DMS79 (cell line): ENCODE measurements at places on chromosomes 4 and X.

GRCh38 chr4:25984796-25985195 lies 70.8 kb downstream of the SMIM20 start:
- DNase-seq: no peak

DNA sequence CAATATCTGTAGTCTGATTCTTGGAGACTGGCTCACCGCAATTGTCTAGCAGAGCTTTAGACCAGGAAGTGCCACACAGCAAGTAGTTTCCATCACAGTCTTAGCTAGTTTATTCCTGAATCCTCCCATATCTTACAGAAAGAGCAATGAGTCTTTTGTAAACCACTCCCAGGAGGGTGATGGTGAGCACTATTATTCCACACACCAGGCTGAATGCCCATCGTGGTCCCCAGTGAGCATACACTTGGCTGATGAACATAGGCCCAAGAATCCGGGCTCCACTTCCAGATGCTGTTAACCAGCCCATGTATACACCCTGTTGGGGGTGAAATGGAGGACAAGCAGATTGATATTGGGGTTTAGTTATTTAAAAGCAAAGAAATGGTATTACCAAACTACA lies 39.8 kb downstream of the PLK4 start:
- no peak for DNase-seq

DNA sequence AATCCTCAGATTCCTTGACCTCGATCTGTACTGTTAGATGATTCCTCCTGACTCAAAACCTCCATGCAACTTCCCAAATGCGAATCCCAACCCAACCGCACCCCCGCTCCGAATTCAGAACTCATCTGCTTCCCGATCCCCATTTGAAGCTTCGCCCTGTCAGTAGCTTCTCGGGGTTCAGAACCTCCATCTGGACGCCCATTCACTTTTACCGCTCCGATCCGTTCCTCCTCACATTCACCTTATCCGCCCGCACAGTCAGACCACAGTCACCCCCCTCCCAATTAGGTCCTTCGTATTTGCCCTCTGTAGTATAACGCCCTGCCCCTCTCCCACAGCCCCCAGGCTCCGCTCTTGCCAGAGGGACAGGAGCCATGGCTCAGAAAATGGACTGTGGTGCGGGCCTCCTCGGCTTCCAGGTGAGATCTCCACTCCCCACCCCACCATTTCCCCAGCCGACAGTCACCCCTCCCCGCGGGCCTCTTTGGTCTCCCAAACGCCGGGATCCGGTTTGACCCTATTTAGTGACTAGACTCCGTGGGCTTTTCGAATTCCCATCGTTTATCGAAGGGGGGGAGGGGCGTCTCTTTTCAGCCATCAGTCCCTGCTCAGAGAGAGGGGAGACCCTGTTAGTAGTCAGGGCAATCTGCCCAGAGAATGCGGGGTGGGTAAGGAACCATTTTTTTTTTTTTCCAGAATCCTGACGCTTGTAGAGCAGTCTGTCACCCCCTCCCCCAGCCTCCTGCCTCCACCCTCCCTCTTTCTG lies 691 bp downstream of the MAGED1 start:
- DNase-seq: peak; percentile 0

DNA sequence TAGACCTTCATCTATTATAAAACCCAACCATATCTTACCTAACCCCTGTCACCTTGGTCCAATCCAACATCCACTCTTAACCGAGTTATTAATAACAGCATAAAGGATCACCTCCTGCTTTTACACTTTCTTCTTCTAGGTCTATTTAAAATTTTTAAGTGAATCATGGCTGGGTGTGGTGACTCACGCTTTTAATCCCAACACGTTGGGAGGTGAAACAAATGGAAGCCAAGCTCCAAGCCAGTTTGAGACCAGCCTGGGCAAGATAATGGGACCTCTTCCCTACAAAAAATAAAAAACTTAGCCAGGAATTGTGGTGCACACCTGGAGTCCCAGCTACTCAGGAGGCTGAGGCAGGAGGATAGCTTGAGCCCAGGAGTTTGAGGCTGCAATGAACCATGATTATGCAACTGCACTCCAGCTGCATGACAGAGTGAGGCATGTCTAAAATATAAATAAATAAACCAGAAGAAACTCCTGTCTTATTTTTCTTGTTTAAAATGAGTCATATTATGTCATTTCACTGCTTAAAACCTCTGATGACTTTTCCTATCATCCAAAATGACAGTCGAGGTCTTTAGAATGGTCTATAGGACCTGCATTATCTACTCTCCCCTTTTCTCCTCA lies 188.4 kb downstream of the GASK1B start:
- no peak for DNase-seq

DNA sequence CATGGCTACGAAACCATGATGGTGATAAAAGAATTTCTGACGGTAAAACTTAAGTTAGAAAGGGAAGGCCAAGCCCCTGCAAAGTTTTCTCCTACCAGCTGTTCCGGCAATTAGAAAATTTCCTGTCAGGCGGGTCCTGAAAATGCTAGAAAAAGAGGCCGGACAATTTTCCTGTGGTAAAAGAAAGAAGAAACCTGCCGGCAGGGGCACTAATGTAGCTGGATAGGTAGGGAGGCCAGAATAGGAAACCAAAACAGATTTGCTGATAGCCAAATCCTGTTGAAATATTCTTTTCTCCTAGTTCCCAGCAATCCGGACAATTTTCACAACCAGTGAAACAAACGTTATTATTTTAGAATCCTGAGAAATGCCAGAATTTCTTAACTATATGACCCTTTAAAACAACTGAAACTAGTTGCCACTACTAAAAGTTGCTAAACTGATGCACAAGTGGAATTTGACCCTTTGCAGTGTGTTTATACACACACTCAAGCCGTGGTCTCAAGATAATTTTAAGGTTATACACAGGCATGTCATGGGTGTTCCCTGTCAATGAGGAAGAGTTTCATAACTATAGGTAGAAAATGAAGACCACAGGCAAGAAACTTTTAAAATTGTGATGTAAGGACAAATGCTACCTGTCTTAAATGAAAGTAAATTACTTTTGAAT lies 47.7 kb downstream of the RPS6KA3 start:
- DNase-seq: no peak

GRCh38 chr4:54473798-54474197 lies 184.0 kb upstream of the KIT start:
- no peak for DNase-seq

GRCh38 chr4:166594326-166594946 lies 639.9 kb downstream of the SPOCK3 start:
- no peak for DNase-seq

- DNase-seq: no peak
These were observed 248.2 kb downstream of the PARM1 start for GRCh38 chr4:75180790-75181776.

GRCh38 chr4:27789773-27790172 lies 929.1 kb downstream of the STIM2 start:
- DNase-seq: no peak

DNA sequence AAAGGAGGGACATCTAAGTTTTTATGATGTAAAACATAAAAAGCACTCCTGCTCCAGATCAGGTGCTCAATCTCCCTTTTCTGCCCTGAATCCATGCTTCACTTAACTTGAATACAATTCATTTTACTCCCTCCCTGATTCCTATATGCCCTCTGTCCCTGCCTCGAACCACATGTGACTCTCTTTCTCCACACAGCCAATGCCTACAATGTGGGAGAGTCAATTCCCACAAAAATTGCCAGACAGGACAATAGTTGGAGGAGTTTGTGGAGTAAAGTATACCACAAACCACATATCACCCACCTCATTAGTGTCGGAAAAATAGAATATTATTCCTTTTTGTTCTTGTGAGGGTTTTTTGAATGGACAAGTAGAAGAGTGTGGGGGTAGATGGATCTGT lies 9.7 kb downstream of the AMMECR1 start:
- DNase-seq: no peak

DNA sequence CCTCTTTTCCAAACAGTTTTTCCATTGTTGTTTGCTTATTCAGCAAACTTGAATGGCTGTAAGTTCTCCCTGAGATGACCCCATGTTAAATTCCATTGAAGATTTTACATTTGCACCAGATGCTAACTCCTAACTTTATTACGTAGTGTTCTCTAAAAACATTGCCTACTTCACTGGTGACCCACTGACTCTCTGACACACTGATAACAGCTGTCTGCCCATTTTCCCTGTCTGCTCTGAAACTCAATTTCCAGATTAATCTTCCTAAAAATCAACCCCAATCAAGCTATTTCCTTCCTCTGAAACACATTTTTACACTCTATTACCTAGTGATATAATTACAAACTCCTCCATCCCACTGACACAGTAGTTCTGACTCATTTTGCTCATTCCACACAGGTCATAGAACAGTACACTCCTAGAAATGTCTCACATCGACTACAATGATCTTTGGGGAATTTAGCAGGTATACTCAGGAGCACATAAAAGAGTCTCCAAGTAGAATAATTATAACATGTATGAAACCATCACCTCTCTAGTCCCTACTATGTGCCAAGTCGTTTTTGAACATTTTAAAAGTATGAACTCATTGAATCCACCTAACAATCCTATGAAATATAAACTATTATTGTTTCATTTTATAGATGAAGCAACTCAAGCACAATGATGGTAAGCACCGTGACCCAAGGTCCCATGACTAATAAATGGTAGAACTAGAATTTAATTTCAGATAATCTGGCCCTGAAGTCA lies 210.9 kb downstream of the SLIT2 start:
- no peak for DNase-seq

DNA sequence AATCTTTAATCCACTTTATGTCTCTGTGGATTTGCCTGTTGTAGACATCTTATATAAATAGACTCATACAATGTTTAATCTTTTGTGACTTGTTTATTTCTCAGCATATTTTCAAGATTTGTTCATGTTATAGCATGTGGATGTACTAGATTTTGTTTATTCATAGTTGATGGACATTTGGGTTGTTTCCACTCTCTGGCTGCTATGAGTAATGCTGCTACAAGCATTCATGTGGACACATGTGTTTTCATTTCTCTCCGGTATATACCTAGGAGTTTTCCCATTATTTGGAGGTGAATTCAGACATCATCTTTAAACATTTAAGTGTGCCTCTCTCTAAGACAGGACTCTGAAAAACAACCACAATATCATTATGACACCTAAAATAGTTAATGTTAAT lies 2.3 kb downstream of the IKBKG start:
- DNase-seq: no peak

- no peak for DNase-seq
These were observed 388.7 kb downstream of the PCDH10 start for GRCh38 chr4:133537780-133538281.

- DNase-seq: no peak
These were observed 92.3 kb downstream of the UCHL1 start for GRCh38 chr4:41349021-41349420.

DNA sequence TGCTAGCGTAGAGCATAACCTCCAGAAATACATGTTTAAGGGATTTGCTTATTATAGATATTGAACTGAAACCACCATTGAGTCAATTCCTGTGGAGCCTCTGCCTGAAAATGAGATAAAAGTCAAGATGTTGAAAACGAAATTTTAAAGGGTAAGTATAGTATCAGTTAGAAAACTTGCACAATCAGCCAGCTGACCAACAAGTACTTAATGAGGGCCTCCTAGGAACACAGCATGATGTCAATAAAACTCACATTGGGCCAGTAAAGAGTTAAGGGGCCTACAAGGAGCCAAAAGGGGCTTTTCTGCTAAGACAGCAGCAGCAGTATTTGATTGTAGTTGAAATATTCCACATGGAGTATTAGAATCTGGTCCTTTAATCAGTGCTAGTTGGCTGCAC lies 314.1 kb upstream of the PPARGC1A start:
- no peak for DNase-seq

- peak; percentile 12 for DNase-seq
These were observed 1.3 kb downstream of the SULT1E1 start for GRCh38 chr4:69858690-69859089.

DNA sequence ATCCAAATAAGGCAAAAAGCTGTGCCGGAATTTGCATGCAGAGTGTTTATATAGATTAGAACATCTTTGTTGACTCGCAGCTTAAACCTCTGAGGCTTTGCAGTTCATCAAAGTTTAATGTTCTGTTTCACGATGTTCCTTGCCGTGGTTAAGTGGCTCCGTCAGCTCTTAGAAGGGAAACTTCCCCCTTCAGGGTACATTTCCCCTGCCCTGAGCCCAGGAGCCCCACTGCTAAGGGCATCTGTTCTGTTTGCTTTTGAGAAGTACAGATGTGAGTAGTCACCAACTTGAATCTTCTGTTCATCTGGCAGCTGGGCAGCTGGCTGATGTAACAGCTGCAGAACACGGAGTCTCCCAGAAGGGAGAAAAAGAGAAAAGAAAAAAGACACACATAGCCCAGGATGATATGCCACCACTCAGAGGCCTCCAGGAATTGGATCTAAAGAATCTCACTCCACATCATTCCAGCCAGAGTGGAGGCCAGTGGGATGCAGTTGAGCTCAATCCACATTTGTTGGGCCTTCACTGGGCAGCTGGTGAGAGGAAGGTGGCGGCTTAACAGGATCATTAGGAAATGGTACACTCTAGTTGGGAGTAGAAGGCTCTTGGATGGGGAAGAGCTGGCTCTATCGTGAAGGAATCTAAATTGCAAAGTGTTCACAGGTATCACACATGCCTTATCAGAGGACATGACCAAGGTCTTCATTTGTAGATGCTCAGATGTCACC lies 178.7 kb upstream of the RBPJ start:
- DNase-seq: peak; percentile 59

DNA sequence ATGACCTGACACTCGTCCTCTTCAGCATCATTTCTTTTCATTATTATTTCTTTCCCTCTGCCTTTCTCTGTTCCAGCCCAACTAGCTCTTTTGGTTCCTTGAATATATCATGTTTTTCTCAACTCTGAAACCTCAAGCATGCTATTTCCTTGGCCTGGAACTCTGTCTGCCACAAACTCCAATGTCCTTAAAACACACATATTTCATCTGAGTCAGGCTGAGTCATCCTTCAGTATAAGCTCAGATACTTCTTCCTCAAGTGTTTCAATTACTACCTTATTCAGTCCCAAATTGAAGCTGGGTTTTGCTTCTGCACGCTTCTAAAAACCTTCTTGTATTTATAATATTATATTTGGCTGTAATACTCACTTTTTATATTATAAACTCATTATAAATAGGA lies 424.2 kb downstream of the PDGFC start:
- DNase-seq: no peak

DNA sequence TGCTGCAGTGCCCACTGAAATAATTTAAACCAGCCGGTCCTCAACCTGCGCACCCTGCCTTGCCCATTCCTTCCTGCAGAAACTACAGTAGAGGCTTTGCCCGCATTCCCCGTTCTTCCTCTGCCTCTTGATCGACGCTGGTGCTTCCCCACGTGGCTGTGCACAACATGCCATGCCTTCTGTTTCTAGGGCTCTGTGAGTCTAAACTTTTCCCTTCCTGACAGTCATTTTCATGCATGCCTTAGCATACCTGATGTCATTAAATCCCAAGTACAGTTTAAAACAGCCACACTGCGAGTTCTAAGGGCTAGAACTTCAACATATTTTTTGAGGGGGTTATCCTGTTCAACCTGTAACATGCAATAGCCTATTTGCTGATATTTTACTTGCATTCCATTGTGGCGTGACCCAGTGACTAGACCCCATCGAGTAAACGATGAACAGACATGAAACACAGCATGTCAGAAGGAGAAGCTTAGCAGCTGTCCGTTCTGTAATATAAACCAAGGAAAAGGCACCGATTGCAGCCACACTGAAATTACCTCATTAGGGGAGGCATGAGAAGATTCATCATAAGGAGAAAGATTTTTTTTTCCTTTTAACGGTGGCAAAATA lies 232.5 kb downstream of the ARHGAP10 start:
- no peak for DNase-seq

GRCh38 chr4:53044651-53044960 lies 182.5 kb downstream of the RASL11B start:
- no peak for DNase-seq

GRCh38 chr4:112370466-112370865 lies 73.3 kb downstream of the ALPK1 start:
- no peak for DNase-seq
